ENCODE measurements at places on chromosomes 4 and X.

- DNase-seq, result no peak
Measured at GRCh38 chrX:106894978-106895452, 8.1 kb downstream of the RIPPLY1 start.

DNA sequence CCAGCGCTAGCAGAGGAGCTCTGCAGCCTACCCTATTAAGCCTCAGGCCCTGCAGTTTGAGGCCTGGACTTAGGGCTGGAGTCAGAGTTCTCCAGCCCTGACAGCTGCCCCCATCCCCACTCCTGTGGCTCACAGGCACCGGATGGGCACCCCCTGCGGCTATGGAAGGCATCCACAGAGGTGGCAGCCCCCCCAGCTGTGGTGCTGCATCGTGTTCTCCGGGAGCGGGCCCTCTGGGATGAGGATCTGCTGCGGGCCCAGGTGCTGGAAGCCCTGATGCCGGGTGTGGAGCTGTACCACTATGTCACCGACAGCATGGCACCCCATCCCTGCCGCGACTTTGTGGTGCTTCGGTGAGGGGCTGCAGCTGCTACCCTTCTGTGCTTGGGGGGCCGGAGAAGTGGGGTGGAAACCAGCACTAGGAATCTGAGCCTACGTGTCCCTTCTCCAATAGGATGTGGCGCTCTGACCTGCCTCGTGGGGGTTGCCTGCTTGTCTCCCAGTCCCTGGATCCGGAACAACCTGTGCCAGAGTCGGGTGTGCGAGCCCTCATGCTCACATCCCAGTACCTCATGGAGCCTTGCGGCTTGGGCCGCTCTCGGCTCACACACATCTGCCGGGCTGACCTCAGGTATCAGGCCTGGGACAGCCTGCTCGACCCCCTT, 76.2 kb downstream of the STARD8 start:
- no peak for DNase-seq

DNA sequence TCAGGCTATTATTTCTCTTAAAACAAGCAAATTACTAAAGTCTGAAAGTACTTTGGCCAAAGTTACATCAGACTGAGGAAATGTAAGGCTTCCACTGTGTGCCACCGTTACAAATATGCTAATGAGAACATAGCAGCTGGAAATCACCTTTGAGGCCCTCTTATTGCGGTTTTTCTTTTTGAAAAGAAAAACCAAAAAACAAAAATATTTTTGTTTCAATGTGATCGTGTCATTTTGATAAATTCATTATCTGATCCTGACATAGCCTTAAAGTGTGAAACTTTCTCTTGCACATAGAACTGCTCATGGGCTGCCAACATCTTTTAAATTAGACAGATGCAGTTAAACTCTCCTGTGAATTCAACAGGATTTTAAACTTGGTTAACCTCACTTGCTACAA, 2.8 kb upstream of the TIFA start:
- no peak for DNase-seq

- DNase-seq, result no peak
Measured at GRCh38 chr4:10500776-10501175, 43.5 kb upstream of the ZNF518B start.

GRCh38 chr4:73862322-73862721, 6.9 kb upstream of the CXCL1 start:
- DNase-seq, result no peak

GRCh38 chr4:164012396-164013027, 518.0 kb downstream of the TMA16 start:
- no peak for DNase-seq

DNA sequence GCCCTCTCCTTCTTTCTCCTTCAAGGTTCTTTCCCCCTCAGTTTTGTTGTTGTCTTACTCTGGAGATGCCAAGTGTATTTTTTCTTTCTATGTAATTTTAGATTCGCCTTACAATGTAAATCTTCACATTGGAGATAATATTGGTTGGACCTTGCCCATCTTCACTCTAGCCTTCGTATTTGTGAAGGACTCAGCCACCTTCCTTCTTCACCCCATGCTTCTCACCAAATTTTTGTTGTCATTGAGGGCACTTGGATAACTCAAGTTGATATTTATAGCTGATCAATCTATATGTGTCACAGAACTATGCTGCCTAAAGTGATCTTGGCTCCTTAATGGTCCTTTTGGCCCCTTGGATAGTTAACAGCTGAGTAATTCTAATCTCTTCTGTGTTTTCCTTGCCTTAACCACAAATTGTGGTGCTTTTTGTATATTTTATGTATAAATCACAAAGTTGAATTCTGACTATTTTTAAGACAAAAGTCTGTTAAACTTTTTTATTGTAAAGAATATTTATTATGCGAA, 6.5 kb downstream of the SPRY1 start:
- no peak for DNase-seq

DNA sequence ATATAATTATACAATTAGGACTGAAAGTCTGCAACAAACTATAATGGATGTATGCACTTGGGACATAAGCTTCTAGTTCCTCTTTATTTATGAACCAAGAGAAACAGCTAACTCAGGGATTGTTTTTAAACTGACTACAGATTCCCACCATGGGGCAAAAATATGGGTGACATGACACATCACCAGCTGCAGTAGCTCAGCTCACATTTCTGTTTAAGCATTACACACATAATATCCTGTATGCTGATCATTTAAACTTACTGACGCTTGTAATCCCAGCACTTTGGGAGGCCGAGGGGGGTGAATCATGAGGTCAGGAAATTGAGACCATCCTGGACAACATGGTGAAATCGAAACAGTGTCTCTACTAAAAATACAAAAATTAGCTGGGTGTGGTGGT, 11.5 kb downstream of the FGB start:
- DNase-seq, result no peak

- no peak for DNase-seq
Measured at GRCh38 chr4:56535915-56536314, 30.3 kb downstream of the ARL9 start.

DNA sequence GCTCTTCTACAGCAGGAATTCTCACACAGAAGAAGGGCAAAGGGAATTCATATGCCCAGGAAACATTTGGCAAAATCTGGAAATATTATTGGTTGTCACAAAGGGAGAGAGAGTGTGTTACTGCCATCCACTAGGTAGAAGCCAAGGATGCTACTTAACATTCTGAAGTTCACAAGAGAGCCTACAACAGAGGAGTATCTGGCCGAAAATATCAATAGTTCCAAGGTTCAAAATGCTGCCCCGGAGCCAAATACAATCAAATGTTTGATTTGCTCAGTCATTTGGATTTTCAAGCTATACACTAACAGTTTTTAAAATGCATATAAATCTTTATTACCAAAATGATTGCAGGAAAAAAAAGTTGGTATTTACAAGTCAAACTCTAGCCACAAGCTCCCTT, 18.8 kb downstream of the OTUD4 start:
- no peak for DNase-seq

DNA sequence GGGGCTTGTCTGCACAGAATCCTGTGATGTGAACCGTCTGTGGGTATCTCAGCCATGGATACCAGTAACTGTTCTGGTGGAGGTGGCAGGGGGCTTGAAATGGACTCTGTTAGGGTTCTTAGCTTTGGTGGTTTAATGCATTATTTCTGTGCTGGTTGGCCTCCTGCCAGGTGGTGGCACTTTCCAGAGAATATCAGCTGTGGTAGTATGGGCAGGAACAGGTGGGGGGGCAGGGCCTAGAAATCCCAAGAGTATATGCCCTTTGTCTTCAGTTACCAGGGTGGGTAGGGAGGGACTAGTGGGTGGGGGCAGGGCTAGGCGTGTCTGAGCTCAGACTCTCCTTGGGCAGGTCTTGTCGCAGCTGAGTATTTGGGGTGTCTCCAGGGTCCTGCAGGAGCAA, 106.7 kb downstream of the KIT start:
- no peak for DNase-seq

DNA sequence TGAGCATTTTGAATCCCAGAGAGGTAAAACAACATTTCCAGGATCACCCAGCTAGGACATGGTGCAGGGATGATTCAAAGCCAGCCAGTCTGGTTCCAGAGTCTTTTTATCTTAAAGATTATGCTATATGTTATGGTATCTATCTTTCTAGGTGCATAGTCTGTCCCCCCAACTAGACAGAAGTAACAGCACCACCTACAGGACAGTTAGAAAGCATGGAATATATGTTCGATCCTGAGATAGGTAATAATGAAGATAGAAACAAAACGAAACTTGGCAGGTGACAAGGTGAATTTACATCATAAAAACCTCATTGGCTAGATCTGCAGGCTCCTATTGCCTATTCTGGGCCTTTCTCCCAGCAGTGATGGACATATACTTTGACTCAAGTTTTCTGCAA, 723.2 kb downstream of the SMARCA1 start:
- no peak for DNase-seq

DNA sequence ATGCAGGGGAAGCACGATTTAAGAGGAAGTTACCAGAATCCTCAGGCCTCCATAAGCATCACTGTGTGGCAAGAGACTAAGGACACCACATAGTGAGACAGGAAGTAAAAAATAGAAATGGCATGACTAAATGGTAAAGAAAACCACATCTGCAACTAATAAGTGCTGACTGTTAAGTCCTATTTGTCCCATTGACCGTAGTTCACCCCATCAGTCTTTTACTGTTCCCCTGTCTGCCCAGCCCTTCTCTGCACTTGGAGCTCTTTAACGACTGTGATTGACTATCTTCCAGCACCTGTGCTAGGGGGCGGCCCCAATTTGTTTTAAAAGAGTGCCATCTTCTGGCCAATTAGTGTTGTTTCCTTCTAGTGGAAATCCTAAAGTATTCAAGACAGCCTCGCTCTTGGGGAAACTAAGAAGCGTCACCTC, 94.2 kb downstream of the MAOA start:
- peak; percentile 15 for DNase-seq

GRCh38 chr4:150581641-150582051, 305 bp upstream of the MAB21L2 start:
- DNase-seq, result no peak

DNA sequence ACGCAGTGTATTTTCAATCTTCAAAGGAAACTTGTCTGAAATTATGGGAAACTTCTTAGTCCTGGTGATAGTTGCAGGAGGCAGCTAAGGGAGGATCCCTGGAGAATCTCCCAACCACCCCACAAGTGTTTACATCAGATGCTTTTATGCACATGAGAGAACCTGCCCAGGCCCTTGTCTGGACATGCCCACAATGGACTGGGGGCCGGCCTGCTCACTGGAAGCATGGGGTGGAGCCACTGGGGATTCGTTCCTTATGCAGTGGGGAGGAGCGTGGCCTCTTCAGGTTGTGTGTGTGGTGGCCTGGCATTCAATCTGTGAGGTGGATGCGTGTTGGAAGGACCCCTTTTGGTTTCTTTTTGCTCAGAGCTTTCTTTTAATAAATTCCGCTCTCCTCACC, 398.7 kb upstream of the PPP1R2C start:
- DNase-seq, result no peak

GRCh38 chrX:45697591-45697990, 496.9 kb upstream of the DIPK2B start:
- no peak for DNase-seq

GRCh38 chr4:76616526-76616925, 181.5 kb downstream of the SHROOM3 start:
- no peak for DNase-seq

- no peak for DNase-seq
Measured at GRCh38 chr4:92122911-92123310, 180.9 kb upstream of the GRID2 start.

DNA sequence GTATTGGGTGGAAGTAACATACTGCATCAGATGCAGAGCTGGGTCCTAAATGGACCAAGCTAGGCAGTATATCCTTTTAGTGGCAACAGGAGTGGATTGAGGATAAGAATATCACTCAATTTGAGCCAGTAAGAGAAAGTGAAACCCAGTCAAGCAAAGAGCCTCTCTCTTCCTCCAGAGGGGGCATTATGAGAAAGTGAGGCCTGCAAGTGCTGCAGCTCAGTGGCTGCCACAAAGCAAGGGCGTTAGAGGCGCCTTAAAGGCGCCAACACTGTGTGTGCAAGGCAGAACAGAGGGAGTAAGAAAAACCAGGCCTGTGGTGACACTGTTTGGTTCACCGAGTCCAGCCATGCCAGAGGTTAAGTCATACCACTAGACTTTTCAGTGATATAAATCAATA, 17.5 kb downstream of the STX18 start:
- no peak for DNase-seq

GRCh38 chrX:148380650-148381561, 119.5 kb upstream of the AFF2 start:
- peak; percentile 36 for DNase-seq

- no peak for DNase-seq
Measured at GRCh38 chrX:43973249-43974099, at the start of gene NDP. NDP (minus strand) TSS chrX:43973390; CDS start chrX:43958645, 14,745 bp downstream.

Measured in activated T-helper 9 cell treated with anti-CD3 and anti-CD28 coated beads, Interleukin-2, amount 50 U/mL, for 16 hours (primary cell).